ENCODE measurements at places on chromosomes 4 and X.
A peak's percentile ranks its signal among the peaks of the same experiment; 100 is the strongest.

GRCh38 chr4:146577111-146577510 is 55.4 kb upstream of the SLC10A7 start:
- no peak for DNase-seq

- no peak for DNase-seq
Measured at GRCh38 chr4:17033025-17033767, 134.8 kb upstream of the LDB2 start.

- DNase-seq: no peak
Measured at GRCh38 chr4:83392562-83392961, 57.9 kb upstream of the HPSE start.

- DNase-seq: no peak
Measured at GRCh38 chr4:161252520-161253141, 911.2 kb downstream of the FSTL5 start.

DNA sequence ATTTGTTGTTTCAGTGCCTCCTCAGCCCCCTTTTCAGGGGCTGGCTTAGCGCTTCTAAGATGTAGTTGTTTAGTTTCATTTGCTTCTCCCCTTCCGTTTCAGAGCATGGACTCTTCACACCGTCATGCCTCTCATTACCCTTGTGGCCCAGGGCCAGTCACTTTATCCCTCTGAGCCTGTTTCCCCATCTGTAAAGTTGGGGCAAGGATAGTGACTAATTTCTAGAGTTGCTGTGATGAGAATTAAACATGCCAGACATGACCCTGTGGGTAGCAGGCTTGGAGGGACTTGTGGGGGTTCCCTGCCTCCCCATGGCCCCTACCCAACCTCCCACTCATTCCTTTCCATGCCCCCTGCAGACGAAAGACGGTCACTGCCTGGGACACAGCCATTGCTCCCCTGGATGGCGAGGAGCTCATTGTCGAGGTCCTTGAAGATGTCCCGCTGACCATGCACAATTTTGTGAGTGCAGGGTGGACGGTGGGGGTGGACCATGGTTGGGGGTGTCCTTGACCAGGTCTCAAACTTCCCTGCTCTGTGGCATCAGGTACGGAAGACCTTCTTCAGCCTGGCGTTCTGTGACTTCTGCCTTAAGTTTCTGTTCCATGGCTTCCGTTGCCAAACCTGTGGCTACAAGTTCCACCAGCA is 3.6 kb downstream of the ARAF start:
- DNase-seq: no peak

DNA sequence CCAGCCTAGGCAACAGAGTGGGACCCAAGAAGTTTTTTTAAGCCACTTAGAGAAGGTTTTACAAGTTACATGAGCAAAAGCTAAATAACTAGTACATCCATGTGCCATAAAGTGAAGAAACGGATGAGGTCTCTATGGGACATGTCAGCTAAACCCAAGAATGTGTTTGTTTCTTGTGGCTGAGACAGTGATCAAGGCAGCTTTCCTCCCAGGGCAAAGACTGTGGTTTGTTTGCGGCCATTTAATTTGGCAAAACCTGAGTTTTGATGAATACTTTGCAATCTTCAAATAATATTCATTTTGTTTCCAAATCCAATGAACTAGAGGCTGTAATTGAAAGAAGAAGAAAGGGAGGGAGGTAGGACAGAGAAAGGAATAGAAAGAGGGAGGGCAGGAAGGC is 44.9 kb upstream of the SLC2A9 start:
- DNase-seq: no peak

DNA sequence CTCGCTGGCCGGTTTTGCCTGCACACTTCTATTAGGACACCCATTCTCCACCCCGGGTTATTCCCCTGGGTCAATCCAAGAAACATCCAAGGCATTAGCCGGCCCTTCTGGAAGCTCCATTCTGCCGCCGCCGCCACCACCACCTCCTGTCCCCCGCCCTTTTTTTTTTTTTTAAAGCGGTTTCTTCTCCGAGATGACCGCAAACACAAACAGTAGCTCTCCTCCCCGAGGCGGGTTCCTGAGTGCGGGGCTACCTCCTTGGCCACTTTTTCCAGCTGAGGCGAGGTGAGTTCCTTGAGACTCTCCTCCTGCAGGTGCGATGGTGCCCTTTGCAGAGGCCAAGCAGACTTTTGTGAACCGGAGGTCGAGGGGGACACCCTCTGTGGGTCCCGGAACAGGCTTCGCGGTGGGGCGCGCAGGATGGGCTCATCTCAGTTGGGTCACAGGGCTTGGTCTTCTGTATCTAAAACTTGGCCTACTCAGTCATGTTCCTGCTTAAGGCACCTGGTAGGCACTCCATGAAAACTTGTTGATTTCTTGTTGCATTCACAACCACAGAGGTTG is 930 bp downstream of the NWD2 start:
- peak; percentile 0 for DNase-seq

- no peak for DNase-seq
Measured at GRCh38 chr4:2269206-2269531, 7.3 kb upstream of the MXD4 start.

- no peak for DNase-seq
Measured at GRCh38 chr4:7381890-7382633, 52.7 kb downstream of the PSAPL1 start.

- no peak for DNase-seq
Measured at GRCh38 chr4:152680988-152681603, 1.3 kb upstream of the TMEM154 start.

GRCh38 chr4:116878280-116878679 is 207.1 kb downstream of the TRAM1L1 start:
- no peak for DNase-seq

DNA sequence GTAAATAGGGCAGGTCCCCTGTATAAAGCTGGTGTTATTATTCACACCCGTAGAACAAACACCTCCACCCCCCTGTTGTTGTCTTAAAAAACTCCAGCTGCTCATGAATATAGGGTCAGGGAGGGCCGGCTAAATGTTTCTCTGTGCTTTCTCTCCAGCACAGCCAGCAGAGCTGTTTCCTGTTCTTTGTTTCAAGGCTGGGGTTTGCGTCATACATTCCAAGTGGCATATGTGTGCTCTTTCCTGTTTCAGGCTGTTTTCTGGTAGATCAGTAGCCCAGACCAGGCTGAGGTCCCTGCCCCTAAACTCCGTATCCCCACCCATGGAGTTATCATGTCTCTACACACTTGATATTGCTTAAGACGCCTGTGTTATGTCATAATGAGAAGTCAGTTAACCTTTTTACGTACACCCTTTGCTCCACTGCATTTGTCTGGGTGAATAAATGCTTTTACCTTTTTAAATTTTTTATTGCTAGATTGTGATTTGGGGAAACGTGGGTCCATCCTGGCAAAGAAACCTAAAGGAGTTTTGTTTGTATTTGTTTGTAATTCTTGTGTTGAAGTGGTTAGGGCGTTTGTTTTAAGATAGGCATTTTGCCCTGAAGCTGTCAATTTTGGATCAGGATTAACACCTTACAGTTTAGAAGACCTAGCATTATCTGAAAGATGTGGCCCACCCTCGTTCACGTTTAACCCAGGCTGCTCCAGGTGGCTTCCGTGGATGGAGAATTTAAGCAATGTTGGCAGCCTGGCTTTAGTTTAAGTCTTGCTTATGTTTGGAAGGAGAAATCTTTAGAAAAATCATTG is 3.3 kb downstream of the KLF3 start:
- peak; percentile 87 for DNase-seq

- no peak for DNase-seq
Measured at GRCh38 chr4:143616771-143617170, 83.7 kb downstream of the FREM3 start.

- DNase-seq: no peak
Measured at GRCh38 chrX:48683411-48683982, at the start of gene WAS. WAS (plus strand) TSS chrX:48683799; CDS start chrX:48683854, 55 bp downstream.

DNA sequence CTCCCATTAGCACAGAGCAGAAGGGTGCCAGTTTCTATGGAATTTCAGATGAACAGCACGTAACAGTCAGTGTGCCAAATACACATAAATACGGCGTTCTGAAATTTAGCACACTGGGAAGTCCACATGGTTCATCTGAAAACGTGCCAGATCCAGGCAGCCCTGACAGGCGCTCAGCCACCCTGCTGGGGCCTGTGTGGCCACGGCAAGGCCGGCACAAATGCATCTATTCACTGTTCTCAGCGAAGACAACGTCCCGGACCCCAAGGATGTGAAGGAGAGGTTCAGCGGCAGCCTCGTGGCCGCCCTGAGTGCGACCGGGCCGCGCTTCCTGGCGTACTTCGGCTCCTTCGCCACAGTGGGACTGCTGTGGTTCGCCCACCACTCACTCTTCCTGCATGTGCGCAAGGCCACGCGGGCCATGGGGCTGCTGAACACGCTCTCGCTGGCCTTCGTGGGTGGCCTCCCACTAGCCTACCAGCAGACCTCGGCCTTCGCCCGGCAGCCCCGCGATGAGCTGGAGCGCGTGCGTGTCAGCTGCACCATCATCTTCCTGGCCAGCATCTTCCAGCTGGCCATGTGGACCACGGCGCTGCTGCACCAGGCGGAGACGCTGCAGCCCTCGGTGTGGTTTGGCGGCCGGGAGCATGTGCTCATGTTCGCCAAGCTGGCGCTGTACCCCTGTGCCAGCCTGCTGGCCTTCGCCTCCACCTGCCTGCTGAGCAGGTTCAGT is 15.6 kb downstream of the DGKQ start:
- no peak for DNase-seq

DNA sequence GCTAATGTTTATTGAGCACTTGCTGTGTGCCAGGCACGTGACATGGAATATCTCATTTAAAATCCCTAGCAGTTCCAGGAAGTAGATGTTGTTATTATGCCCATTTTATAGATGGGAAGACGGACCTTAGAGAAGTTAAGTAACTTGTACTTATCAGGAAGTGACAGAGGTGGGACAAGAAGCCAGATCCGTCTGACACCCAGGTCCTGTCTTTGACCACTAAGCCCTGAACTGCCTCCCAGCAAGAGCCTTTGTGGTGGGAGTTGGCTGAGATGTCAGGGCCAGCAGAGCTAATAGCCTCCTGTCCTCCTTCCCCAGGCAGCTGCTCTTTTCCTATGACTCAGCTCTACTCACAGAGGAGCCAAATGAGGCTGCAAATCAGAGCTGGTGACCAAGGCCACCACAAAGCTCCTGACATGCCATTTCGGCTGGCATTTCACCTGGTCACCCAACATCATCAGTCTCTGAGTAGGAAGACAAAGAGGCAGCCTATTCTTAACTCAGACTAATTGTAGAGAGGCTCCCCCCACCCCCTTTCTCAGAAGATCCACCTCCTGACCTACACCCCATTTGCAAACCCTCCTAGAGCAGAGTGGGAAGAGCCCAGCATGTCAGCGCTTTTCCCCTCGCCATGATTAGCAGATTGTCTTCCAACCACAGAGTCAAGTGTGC is 175.1 kb upstream of the KIT start:
- DNase-seq: no peak
